ENCODE measurements at places on chromosomes 11 and 22.

DNA sequence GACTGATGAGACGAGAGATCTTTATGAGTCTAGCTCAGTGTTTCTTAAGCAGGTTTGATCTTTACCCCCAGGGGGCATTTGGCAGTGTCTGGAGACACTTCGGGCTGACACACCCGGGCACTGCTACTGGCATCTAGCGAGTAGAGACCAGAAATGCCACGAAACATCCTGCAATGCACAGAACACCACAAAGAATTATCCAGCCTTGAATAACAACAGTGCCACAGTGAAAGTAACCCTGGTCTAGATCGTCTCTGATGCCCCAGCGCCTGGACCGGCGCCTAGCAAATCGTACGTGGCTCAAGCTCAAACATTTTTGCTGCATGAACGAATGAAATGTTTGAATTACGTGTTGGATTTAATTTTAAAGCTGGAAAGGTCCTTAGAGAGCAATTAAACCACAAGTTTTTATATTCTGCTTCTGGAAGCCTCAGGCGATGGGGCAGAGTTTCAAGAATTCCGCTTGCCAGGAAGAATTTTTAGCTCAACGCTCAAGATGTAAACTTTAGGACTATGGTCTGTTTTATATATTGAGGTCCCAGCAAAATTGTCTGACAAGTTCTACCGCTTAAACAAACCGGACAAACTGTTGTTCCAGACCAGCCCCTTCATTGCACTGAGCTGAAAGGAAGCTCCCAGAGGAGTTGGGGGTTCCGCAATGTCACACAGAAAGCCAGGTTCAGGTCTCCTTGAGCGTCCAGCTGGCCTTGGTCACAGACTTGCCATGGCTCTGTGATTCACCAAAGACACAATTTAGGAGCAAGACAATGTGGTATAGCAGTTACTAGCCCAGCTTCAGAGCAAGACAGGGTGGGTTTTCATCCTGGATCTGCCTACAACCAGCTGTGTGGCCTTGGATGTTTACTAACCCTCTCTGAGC is 44.2 kb upstream of the SMTN start:
- DNase-seq: peak; percentile 83

- DNase-seq: no peak
These were observed 35.2 kb upstream of the FADD start for GRCh38 chr11:70167723-70168404.

DNA sequence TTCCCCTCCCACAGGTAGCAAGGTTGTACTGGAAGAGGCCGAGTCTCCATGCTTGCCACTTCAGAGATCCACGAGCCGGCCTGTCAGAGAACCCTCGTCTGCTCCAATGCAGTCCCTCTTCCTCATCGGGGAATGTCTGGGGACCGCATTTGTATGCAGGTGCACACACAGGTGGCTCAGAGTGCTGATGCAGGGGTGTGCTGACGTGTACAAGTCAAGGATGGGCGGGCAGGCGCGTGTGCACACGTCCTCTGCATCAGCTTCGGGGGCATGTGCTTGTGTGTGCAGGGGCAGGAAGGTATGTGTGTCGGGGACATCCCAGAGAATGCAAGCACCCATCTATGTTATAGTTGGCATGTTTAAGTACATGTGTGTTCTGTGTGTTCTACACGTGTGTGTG is 49.4 kb downstream of the ELFN2 start:
- DNase-seq: no peak

DNA sequence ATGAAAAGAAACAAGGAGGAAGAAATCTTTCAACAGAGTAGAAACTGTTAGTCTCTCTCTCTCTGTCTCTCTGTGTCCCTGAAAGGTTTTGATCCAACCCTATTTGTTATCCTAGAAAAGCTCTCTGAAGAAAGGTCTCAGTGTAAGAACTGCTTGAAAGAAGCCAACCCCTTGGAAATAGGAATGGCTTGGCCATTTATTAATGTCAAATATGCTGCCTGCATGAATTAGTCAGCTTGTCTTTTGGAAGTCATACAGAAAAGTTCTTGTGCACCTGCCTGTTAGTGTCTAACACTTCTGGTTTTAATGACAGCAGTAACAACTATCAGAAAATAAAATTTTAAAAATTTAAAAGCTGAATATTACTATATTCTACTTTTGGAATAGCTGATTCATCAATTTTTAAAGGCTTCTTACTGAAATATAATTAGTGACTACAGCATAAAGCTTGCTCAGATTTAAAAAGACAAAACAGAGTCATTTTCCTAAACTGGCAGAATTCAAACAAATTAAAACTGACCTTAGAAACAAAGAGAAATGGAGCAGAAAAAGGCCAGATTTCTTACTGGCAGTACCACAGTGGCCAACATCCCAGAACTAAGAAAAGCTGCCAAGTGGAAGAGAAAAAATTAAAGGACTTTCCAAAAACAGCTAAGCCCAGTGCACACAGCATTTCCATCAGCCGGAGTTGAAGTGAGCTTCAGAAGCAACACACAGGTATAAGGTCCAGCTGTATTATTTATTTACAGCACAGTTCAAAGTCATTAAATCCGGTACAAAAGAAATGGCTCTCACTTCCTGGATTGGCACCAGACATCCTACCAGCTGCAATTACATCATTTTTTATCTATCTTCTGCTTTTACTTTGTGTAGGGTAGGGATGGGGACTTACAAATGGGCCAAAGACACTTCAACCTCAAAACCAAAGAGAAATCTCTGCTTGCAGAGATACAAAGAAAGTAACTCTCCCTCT is 76.3 kb downstream of the PRCP start:
- DNase-seq: no peak

GRCh38 chr11:108253176-108253575 is 30.3 kb downstream of the ATM start:
- DNase-seq: no peak

DNA sequence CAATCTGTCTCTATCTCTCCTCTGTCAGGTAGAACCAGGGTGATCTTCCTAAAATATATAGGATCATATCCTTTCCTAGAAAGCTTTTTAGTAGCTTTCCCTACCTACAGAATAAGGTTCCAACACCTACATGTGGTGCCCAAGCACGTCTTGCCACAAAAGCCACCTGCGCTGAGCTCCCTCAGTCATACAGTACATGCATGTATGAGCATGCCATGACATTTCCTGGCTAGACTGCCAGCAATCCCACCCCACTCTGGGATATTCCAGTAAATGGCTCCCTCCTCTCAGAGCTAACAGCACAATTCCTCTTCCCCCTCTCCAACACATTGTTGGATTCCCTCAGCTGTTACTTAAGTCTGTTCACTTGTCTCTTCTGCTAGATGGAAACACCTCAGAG is 398.0 kb downstream of the TENM4 start:
- DNase-seq: no peak

GRCh38 chr22:42560781-42561180 is 7.0 kb downstream of the SERHL2 start:
- no peak for DNase-seq

- no peak for DNase-seq
These were observed 30.9 kb downstream of the SLC36A4 start for GRCh38 chr11:93166862-93167261.

DNA sequence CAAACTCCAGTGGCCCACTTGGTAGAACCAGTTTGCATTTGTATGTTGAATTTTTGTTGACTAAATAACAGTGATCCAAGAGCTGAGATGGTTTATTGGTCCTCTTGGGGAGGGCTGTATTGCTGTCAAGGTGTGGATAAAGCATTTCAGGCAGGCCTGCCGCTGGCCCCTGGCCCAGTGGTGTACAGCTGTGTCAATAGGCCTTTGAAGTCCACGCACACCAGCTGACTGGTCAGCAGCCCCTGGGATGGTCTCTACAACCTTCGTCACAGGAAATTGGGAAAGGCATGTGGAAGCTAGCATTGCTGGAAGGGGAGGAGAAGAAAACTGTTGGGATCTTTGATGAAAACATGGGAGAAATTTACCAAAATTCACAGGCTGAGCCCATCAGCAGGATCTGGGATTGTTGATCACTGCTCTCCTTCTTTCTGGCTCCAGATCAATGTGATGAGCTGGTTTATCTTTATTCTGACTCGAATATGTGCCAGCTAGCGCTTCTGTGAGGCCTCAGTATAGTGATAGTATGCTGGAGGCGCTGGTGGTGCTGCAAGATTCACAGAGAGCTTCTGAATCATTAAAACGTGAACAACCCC is 12.5 kb upstream of the E2F8 start:
- no peak for DNase-seq

- DNase-seq: peak; percentile 35
These were observed 416.7 kb upstream of the CHORDC1 start for GRCh38 chr11:90639461-90639993.

- DNase-seq: no peak
These were observed 30.6 kb upstream of the QSER1 start for GRCh38 chr11:32861850-32862577.

GRCh38 chr11:62974848-62975522 is 9.8 kb downstream of the SLC22A6 start:
- no peak for DNase-seq

- DNase-seq: no peak
These were observed 23.9 kb upstream of the RBM4B start for GRCh38 chr11:66701432-66702240.

DNA sequence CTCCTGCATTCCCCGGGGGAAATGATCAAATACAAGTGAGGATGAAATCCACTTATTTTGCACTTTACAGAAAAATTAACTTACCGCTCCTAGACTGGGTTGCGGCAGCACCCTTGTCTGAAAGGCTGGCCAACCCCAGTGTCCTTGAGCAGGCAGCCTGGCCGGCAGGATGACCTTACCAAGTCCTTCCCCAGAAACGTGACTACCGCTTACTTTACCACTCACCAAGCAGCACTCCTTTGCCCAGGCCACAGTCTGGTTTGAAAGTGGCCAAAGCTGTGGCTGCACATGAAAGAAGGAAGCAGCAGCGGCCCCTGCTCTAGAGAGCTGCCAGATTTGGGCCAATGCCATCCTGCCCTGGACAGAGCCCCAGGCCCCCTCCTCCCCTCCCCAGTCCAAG is 20.3 kb downstream of the MYH9 start:
- no peak for DNase-seq

- DNase-seq: no peak
These were observed 25.0 kb upstream of the TMPRSS5 start for GRCh38 chr11:113730887-113731726.

DNA sequence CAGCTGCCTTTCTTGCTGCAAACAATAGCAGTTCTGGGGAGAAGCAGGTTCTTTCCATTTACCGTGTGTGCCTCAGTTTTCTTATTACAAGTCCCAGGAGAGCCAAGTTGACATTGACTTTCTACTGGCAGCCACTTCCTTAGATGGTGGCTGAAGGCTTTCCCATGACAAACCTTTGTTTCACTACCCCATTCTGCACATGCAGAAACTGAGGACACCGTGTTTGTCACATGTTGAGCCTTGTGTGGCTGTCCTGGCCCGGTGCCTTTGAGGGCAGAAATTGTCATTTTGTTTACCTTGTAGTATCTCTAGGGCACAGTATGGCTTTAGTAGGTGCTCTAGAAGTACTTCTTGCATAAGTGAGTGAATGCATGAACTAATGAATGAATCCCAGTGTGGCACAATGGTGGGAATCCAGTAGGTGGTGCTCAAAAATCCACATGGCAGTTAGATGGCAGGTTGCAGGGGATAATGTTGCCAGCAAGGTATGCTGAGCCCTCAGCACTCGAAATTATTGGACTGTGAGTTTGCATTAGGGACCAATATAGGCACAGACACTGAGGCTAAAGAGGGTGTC is 101.6 kb downstream of the CSNK2A3 start:
- no peak for DNase-seq

DNA sequence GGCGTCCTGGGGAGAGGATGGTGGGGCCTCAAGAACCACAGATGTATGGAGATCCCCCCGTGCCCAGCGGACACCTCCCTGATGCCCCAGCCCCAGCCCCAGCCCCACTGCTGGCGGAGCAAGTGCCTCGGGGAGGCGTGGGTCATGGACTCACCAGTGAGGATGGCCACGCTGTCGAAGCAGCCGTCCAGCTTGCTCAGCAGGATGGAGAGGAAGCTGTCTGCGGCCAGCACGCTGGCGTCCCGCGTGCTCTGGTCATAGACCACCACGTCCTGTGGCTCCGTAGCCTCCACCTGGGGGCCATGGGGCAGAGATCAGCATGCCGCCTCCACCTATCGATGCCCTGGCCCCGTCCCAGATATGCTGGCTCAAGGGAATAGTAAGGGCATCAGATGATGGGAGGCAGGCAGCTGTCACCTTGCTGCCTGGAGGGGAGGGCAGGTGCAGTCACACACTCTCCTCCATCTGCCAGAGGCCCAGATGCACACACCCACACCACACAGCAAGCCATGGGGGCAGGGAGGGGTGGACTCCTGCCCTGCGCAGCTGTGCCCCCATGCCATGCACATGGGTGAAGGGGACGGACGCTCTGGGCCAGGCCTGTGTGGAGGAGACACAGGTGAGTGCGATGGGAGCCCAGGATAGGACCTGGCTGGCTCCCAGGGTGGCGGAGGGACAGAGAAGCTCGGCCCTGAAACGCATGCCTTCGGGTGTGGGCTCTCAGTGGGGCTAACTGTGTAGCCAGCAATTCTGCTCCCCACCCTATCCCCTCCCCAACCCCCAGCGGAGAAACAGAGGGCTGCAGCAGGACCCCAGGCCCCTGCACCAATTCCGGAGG is 8.2 kb downstream of the DUSP8 start:
- no peak for DNase-seq

DNA sequence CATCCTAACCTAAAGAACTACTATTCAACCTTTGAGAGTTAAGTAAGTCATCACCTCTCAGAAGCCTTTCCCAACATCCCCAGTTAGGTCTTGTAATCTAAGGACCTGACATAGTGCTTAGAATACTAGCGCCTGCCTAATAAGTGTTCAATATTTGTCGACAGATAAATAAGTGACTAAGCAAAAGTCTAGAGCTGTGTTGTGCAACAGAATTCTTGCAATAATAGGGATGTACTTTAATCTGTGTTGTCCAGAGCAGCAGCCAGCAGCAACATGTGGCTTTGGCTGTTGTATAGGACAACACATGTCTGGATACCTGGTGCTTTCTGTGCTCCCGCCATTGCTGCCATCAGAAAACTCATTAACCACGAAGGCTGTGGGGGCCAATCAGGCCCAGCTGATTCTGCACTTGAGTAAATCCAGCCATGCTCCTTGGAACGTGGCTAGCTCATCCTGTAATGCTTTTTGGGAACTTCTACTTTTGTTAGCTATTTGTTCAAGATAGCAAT is 66.8 kb upstream of the NTM start:
- DNase-seq: no peak

GRCh38 chr22:25048071-25048470 is 95.6 kb downstream of the KIAA1671 start:
- no peak for DNase-seq

- peak; percentile 28 for DNase-seq
These were observed at the start of gene DLAT for GRCh38 chr11:112024773-112025678. Gene DLAT (plus strand): TSS chr11:112025408. CDS start chr11:112025473, 65 bp downstream.

Data from SK-N-MC (cell line).